CD4-positive, alpha-beta memory T cell (primary cell): ENCODE measurements at places on chromosomes 5 and 9.

GRCh38 chr9:107989544-107989943 lies 500.0 kb upstream of the KLF4 start:
- DNase-seq: no peak

- DNase-seq: no peak
Observed at GRCh38 chr5:139399501-139400121, 4.3 kb downstream of the SPATA24 start.

GRCh38 chr9:24245988-24246387 lies 299.7 kb downstream of the IZUMO3 start:
- DNase-seq: no peak

GRCh38 chr5:10420468-10420867 lies 21.2 kb upstream of the ROPN1L start:
- no peak for DNase-seq

GRCh38 chr5:36770125-36770524 lies 106.4 kb upstream of the NIPBL start:
- DNase-seq: no peak

- no peak for DNase-seq
Observed at GRCh38 chr9:33248606-33249005, 8.6 kb downstream of the SPINK4 start.

GRCh38 chr9:126343271-126343700 lies 16.7 kb downstream of the MVB12B start:
- no peak for DNase-seq

- DNase-seq: no peak
Observed at GRCh38 chr5:19975795-19976194, 12.2 kb downstream of the CDH18 start.

- no peak for DNase-seq
Observed at GRCh38 chr5:92471861-92472260, 1088.7 kb upstream of the ARRDC3 start.

GRCh38 chr5:178941361-178941760 lies 363 bp downstream of the ZNF454 start:
- DNase-seq: no peak

GRCh38 chr5:141515141-141515540 lies 26.3 kb downstream of the PCDHGC5 start:
- DNase-seq: no peak

DNA sequence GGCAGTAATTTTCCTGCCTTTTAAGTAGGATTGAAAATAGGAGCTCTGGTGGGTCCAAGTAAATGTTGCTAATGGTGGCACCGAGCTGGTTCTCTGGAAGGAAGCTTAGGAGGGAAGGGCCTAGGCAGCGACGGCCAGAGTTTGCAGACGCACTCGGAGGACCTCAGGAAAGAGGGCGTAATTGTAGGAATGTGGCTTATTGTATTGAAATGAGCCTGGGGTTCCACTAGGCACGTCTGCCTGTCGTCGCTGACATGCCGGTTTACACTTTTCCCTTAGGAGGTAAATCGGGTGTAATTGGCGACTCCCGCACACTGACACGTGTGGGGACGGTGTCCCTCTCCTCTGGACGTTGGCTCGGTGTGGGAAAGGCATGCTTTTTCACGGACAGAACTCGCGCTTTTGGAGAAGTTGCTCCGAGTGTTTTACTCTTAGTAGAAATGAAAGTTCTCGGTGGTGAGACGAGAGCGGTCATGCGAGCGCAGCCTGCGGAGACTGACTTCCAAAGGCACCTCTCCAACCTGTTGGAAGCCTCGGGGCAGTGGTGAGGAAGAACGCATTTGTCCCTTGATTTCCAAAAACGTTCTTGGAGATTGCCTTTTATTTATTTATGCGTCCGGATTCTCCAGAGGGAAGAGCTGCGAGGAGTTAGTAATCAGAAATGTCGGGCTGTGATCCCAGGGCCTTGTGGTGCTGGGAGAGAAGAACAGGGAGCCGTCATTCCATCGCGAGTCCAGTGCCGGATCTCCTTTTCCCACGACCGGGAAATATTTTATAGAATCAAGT lies 1.3 kb downstream of the NR4A3 start:
- peak; percentile 46 for DNase-seq

- DNase-seq: no peak
Observed at GRCh38 chr5:142280066-142281007, 44.5 kb downstream of the SPRY4 start.

GRCh38 chr9:14238518-14238917 lies 75.4 kb downstream of the NFIB start:
- DNase-seq: no peak

GRCh38 chr5:115487756-115488155 lies 56.8 kb downstream of the FEM1C start:
- no peak for DNase-seq

GRCh38 chr5:173514661-173515060 lies 101.8 kb downstream of the BOD1 start:
- DNase-seq: no peak

- DNase-seq: no peak
Observed at GRCh38 chr5:157729858-157730257, 1.4 kb upstream of the THG1L start.

DNA sequence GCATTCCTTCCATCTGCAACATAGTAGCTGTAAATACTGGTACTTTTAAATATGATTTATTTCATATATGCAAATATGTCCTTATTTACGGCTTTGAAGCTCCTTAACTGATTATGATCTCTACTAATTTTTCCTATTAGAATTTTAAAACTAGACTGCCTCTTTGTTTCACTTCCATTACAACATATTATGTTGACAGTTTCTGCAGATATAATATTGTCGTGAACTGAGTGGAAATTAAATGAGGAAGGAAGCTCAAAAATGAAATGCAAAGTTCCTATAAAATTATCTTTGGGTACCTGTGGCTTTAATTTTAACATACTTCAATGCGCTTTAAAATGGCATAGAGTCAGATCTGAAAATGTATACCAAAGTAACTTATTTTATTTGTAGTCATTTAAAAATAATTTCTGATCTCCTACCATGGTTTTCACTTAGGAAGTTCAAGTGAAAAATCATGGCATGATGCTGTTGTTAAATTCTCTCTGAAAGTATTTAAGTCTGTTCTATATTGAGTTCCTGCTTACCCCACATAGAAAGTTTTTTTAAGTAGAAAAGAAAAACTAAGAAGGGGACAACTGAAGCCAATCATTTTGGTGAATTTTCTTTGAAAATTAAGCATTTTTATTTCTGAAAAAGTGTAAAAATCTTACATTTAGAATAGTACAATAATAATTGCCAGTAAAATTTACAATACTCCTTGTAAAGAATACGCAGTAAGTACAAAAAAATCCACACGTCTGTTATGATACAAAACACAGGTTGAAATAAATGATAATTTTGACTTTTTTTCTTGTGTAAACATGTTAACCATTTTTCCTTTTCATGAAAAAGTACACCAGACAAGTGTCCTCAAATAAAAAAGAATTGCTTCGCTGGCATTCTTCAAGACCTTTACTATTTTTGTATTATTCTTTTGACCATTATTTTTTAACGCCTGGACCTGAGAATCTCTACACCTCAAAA lies 2.6 kb downstream of the FOXD1 start:
- no peak for DNase-seq

GRCh38 chr9:5825223-5825622 lies 7.7 kb downstream of the ERMP1 start:
- no peak for DNase-seq

DNA sequence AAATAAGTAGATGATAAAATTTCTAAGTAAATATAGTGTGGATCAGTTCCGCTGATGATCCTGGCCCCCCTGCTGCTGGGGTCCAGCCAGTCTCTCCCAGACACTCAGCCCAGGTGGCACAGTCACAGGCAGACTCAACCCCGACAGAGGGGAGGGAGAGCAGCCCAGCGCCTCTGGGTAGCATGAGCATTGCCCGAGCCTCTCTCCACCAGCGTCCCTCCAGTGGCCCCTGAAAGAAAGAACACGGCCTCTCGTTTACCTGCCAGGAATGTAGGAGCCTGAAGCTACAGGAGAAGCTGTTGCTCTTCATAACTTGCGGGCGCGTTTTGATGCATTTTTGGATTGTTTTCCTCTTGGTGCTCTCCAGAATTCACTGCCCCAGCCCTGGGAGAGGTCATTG lies 68.8 kb upstream of the ICE1 start:
- no peak for DNase-seq

GRCh38 chr5:160165137-160166068 lies 46.2 kb upstream of the PWWP2A start:
- no peak for DNase-seq

DNA sequence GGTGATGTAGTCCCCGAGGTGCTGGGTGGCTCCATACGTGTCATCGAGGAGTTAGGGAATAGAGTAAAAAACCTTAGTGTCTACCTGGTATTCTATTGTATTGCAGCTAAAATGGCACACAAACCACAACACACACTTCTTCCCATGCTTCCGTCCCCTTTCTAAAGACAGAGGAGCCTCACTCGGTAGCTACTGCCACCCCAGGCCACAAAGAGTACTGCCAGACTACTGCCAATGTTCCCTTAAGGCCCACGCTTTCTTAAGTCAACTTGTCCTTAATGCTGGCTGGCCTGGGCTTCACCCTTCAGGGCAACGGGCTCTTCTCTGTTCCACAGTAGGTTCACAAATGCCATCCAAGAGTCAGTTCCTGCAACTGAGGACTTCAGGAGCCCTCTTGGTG lies 673.0 kb downstream of the ELAVL2 start:
- DNase-seq: no peak
